ENCODE measurements at places on chromosomes 4 and X.

DNA sequence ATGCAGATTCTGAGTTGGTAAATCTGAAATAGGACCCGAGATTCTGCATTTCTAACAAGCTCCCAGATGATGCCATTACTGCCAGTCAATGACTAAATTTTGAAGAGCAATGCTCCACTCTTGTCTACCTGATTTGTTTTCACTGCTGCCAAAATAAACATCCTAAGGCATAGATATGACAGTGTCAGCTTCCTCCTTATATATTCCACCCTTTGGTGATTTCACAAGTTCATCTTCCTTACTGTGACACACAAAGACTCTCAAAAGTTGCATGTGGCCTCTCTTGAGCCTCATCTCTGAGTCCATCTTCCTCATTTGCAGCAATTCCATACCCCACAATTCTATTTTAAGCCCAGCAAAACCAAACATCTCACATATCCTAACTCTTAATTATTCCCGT lies 110.9 kb downstream of the FBXW7 start:
- DNase-seq = no peak

- no peak for DNase-seq
Observed at GRCh38 chr4:163663454-163664225, 169.2 kb downstream of the TMA16 start.

- DNase-seq = no peak
Observed at GRCh38 chr4:46986922-46987638, 6.3 kb downstream of the GABRA4 start.

GRCh38 chrX:16429406-16429805 lies 220.6 kb upstream of the S100G start:
- no peak for DNase-seq

DNA sequence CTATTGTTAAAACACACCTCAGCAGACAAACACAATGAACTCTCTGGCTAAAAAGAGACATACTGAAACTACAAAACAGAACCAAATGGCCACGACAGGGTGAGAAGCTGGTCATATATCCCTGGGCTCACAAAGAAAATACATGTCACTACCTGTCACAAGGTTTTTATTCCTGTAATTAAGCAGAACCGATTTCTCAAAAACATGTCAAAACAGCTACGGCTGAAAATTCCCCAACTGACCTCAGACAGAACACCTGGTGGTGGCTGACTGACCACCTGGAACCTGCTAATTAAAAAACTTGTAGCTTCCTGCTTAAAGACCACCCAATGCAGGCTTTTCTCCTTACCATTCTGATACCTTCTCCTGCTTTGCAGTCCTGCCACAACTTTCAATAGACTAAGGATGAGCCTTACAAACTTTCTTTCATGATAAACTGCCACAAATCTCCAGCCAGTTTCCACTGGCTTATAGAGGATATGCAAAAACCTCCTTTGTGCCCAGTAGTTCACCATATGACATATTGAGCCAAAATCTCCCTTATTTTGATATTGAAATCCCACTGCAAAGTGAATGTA lies 571.9 kb downstream of the SPOCK3 start:
- no peak for DNase-seq

- no peak for DNase-seq
Observed at GRCh38 chr4:25252230-25253070, 18.6 kb downstream of the PI4K2B start.

DNA sequence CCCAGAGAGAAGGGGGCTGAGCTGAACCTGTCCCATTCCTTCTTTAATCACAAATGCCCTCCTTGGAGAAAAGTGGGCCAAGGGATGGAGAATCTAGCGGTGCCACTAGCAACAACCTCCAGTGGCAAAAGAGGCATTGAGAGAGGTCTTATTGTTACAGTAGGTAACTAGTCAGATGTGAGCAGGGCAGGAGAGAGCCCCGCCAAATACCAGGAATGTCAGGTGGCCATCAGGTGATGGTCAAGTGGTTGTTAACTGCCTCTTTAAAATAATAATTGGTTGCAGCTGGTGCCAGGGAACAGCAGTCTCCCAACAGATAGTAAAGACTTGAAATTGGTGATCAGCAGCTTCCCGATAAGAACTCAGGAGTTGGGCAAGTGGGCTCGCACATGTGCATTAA lies 116.1 kb downstream of the EVC2 start:
- no peak for DNase-seq

DNA sequence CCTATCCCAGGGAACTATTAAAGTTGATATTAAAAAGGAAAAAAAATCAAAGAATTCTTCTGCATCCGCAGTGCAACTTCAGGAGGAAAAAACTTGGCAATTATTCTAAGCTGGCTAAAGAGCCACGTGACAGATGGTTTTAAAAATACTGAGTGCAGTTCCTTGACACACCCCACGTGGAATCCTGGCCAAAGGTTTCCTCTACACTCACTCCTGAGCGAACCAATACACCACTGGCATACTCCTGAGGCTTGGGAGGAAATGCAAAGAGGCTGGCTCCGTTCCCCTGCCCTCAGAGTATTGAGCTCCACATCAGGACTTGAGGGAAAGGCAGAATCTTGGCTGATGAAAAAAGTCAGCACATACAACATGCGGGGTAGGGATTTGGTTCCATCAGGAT lies 133.8 kb upstream of the ATP6AP2 start:
- DNase-seq = no peak
